ENCODE measurements at places on chromosomes 4 and X.

GRCh38 chr4:73816814-73817213 lies 19.7 kb upstream of the CXCL6 start:
- no peak for DNase-seq

DNA sequence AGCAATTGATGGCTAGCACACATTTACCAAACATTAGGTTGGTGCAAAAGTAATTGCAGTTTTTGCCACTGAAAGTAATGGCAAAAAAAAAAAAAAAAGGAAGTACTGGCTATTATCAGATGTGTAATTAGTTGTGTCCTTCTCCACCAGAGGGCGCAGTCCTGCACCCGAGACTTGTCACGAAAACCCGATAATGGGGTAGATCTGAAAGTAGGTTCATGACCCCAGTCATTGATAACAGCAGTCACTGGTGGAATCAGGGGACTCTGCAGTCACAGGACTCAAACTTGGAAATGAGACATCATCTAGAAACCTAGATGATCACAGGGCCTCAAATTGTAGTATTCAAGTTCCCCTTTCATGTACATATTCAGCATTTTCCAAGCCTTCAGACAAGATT lies 13.1 kb upstream of the ACOT9 start:
- no peak for DNase-seq

GRCh38 chr4:163269869-163270268 lies 62.5 kb downstream of the NPY1R start:
- no peak for DNase-seq

- no peak for DNase-seq
These were observed 42.5 kb downstream of the LAMP2 start for GRCh38 chrX:120426599-120426998.

GRCh38 chr4:150217808-150218207 lies 139.6 kb downstream of the DCLK2 start:
- no peak for DNase-seq

GRCh38 chrX:141642979-141643378 lies 53.5 kb downstream of the SPANXA2 start:
- DNase-seq: no peak

- DNase-seq: no peak
These were observed 14.2 kb upstream of the PJA1 start for GRCh38 chrX:69179380-69179911.

DNA sequence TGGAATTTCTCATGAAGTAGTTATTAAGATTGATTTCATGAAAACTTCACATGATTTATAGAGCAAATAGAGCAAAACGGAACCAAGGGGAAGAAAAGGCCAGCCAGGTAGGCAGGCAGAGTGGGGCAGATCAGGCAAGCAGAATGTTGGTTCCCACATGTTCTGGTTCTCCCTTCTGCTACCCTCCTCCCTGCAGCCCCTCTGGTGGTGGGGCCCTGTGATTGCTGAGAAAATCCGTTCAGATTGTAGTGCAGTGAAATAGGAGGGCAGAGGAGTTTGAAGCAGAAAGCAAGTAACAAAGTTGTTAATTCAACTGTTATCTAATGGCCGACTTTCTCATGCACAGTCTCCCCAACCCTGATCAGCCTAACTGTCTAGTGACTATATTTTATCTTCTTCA lies 185.3 kb downstream of the MID1IP1 start:
- no peak for DNase-seq

DNA sequence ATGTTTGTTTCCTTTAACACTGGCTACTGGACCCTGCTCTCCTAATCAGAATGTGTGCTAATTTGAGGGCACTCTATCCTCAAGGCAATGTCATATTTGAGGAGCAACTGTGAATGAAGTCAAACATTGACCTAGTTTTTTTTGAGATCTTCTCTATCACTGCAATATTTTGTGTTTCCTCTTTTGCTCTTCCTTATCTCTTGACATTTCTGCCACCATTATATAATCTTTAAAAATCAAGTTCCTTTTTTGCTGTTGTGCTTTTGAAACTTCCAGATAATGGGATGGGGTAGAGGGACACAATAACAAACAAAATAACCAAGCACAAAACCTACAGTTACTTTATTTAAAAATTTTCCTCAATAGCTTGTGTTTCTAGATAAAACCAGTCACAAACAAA lies 7.4 kb upstream of the WDFY3 start:
- DNase-seq: no peak

DNA sequence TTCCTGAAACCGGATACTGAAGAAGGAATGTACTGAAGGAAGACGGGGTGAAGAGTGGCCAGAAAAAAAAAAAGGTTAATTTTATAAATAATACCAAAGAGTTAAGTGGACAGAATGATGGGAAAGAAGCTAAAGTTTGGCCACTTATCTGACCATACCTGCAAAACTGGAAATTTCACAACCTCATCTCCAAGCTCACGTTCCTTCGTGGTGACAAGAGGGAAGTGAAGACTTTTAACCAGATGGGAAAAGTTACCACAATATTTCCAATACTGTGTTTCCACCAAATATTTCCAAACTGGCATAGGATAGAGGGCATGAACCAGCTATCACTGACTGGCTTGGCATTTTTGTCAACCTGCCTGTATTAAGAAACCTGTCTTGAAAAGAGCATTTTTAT lies 56.4 kb downstream of the MAML3 start:
- DNase-seq: no peak

DNA sequence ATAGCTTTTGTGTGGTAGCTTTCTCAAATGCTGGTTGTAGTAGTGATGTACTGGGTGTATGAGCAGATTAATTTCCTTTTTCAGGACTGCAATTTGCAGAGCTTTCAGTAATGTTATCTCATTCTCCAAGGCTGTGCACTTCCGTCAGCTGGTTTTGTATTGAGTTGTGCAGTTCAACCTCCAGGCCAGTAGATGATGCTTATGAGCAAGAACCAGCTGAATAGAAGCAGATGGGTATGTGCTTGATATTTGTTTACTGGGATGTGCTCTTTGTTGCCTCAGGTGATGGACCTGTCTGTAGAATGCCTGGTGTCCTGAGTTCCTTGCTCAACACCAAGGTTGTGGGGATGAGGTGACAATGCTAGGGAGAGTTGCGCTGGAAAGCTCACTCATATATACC lies 462.8 kb downstream of the PCDH18 start:
- no peak for DNase-seq

DNA sequence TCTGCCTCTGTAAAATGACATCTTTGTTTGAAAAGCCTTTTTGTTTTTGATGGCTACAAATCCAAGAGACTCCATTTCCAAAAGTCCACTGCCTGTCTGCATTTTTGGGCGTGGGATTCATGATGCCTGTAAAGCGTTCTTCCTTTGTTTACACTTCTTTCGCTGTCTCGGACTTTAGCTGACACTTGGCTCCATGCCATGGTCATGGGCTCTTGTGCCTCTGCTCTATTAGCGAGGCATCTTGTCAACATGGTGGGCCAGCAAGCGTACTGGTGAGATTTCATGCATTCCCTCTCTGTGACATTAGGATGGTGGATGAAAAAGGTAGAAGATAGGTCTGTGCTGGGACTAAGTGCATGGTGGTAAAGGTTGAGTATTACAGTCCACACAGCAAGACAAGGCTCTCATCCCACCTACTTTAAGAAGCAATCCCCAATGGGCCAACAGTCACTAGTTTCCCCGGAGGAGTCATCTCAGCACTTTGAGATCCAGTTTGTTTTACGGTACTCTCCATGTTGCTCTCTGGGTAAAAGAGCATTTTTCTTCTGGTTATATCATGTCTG lies 298.2 kb upstream of the KLF3 start:
- no peak for DNase-seq

- DNase-seq: no peak
These were observed 512.6 kb upstream of the FAM241A start for GRCh38 chr4:111632641-111633151.

DNA sequence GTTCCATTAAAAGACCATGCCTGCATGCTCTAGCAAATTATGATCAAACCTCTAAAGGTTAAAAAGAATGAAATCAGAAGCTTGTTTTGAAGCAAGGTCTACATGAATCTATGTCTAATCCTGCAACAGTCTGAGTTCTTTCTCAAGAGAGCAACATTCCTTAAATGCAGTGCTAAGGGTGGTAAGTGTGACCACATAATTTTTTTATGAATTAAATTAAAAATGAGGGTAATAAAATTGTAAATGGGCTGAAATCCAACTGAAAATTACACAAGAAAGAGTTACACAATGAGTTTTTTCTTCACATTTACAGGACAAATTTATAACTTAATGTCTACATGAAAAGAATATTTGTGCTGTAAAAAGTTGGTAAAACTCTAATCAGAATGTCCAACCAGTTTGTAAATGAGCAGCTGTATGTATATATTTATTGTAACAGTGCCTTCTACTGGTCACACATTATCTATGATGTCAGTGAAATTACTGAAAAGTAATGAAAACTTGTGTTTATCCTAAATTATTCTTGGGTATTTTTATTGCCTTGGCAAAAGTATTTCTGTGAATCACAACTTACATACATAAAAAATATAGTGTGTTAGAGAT lies 336.3 kb upstream of the PITX2 start:
- no peak for DNase-seq

DNA sequence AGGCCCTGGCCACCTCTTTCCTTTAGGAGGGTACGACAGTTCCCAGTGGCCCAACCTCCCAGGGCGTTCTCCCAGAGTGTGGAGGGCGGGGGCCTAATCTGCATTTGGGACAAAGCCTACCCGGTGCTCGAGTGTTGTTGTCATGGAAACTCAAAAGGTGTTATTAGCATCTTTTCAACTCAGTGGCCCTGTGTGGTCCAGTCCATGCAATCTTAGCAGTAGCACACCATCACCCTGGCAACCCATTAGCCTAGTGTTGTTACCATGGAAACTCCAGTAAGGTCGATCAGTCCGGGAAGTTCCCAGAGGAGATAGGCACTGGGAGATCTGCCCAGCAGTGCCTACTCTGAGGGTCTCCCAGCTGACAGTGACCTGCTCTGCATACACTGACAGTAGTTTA lies 20.2 kb downstream of the APLN start:
- no peak for DNase-seq

DNA sequence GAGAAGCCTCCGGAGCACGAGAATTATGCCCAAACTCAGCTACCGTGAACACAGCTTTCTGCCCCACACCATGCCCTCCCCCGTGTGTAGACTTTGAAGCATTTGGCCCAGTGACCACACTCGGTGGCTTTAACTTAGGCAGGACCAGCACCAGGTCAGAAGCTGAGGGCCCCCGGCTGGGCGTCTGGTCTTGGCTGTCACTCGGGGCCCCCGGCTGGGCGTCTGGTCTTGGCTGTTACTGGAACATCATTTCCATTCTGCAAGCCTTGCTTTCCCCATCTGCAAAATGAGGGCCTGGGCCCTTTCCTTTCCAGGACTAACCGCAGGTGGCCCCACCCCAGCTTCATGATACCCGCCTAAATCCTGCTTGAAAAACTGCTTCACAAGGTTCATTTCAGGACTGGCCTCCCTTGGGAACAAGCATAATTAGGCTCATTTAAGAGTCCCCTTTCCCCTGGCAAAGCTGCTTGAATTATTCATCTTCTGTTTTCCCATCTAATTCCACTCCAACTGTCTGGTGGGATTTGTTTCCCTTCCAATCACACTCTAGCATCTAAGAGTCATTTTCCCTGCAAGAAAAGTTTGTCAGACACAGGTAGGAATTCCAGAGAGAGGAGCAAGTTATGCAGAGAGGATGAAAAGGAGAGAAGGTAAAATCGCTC lies 82.5 kb downstream of the WFS1 start:
- DNase-seq: no peak

GRCh38 chrX:8815460-8816065 lies 14.4 kb upstream of the FAM9A start:
- no peak for DNase-seq

- no peak for DNase-seq
These were observed 204.4 kb downstream of the PPARGC1A start for GRCh38 chr4:23685471-23685870.

DNA sequence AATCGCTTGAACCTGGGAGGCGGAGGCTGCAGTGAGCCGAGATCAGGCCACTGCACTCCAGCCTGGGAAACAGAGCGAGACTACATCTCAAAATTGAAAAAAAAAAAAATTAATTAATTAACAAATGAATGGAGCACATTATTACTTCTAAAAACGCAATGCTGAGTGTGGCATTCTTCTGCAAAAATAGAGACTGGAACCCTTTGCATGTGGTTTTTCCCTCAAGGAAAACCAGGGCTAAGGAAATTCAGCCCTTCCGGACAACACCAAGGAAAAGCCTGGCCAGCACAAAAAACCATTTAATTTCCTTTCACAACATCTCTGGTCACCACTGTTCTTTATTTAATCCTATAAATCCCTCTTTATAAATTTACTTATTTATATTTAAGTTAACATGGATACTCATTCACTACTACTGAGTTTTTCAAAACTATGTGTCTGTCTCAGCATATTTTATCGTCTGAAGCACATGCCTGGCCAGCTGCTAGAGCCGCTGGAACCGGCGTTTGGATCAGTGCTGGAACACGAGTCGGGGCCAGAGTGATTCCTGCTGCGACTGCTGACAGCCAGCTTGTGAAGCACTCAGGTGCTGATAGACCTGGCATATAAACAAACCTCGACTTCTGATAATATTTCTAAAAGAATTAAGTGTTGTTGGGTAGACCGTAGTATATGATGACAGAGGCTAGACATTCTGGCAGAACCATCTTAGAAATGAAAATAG lies 84.5 kb upstream of the WWC2 start:
- no peak for DNase-seq

DNA sequence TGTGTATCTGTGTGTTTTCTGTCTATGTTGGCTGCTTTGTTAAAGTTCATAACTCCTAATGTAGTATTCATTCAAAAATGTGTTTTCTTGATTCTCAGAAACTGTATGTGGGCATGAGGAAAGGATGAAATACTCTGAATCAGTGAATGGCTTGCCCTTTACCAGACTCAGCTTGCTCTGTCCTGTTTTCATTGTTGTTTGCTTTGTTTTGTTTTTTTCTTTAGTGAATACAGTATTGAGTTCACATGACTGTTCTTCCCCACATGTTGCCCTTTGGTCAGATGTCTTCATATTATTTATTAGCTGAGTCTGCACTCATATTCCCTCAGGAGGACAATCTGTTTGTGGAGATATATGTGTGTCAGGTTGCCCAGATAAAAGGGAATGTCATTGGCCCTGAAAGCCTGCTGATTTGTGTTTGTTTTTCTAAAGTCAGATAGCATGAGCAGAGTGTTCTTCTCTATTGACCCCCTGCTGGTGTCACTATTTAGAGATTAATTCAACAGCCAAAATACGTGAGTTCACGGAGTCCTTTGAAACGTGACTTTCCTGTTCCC lies 1184.4 kb downstream of the RPA4 start:
- no peak for DNase-seq

DNA sequence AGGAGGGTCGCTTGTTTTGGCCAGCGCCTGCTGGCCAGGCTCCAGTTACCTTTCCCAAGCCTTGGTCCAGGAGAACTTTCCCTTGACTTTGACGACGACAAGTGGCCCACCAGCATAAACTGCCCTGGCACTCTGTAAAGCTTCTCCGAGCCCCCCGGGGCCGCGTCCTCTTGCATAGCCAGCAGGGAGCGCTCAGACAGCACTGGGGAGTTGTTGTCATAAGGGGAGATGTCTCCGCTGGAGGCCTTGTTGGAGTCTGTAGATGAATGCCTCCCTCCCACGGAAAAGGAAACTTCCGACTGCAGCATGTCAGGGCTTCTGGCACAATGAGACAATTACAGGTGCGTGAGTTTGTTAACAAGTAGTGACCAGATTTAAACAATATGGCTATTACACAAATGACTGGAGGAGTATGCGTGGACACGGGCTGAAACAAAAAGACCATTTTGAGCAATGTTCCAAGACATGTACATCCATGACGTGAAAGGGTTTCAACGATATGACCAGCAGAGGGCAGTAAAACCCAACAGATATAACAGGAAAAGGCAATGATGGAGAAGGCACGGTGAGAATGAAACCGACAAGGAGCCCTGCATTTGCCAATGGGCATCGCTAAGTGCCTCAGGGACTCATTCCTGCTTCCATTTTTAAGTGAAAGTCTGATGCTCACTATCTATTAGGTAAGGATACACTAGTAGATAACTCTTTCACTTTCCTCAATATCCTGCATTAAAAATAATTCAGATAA lies 33.0 kb downstream of the HCCS start:
- no peak for DNase-seq

Measured in stimulated activated CD8-positive, alpha-beta memory T cell treated with anti-CD3 and anti-CD28 coated beads, Interleukin-7, amount 100 ng/mL, for 24 hours (primary cell).